ENCODE measurements at places on chromosomes 1 and 21.

DNA sequence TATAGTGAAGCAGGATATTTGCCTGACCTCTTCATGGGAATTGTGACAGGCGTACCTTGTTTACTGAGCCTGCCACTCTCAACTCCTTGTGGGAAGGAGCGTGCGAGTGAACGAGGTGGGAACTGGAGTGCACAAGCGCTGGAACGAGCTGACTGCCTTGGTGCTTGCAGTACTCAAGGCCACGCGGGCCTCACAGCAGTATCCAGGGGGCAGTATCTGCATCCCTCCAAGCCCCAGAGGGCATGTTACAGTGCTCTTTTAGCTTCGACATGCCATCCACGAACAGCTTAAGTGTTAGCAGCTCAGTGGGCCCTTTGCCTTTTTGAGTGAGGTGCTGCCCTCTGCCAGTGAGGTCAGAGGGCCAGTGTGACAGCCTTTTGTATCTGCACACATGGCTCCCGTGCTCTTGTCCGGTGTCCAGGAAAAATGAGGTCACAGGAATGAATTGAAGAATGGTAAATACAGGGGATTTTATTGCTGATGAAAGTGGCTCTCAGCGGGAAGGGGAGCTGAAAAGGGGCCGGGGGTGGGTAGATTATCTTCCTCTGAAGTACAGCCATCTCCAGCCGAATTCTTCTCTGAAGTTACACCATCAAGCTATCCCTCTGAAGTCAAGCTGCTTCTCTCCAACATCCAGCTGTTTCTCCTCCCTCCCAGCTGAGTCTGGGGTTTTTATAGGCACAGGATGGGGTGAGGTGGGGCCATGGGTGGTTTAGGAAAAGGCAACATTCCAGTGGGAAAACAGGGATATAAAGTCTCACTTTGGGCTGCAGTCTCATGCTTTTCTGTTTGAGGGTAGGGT lies 69.3 kb downstream of the EPB41 start:
- no peak for DNase-seq

GRCh38 chr1:155940993-155941844 lies at the start of gene RXFP4:
RXFP4 (plus strand) TSS chr1:155941638; CDS start chr1:155941710, 72 bp downstream.
- no peak for DNase-seq

DNA sequence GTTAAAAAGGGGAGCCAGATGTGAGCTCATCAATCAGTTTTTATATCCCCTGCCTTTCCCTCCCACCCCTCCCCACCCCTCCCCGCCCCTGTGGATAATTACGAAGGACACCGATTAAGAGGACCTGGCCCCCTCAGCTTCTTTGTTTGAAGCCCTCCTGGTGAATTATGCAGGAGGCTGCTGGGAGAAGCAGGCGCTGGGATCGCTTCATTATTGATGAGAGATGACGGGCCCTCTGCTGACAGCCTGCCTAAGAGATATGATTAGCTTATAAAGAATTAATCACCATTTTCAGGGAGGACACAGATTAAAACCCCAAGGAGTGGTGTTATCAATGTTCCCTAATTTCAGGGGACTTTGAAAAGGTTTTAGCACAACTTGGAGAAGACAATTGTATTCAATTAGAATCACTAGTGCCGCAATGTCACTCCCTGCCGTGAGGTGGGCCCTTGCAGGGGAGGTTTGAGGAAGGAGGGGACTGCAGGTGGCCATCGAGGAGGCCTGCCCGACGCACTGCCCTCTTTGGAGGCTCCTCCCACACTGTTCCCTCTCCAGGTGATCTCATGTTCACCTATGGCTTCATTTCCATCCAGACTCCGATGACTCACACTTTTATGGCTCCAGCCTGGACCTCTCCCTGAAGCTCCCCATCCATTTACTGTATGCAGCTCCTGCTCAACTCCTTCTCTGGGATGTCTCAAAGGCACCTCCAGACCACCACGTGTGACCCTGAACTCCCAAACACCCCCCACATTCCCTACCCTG lies 67.0 kb upstream of the KLHDC7A start:
- DNase-seq = no peak

GRCh38 chr1:240423246-240423924 lies 188.6 kb downstream of the GREM2 start:
- DNase-seq = no peak

DNA sequence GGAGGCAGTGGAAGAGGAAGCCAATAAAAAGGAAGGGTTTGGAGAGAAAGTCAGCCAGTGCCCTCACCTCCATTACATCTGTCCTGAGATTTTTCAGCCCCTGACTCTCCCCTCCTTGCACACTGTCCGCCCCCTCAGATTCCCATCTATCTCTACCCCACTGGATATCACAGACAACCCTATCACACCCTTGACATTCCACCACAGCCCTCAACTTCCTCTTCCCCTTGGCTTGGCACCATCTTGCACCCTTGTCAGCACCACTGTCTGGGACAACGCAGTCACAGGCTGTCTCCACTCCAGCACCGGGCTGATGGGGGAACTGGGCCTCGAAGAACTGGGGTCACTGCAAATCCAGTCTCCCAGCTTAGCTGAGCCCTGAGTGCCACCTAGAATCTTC lies 14.2 kb upstream of the PLEKHA6 start:
- DNase-seq = no peak

GRCh38 chr1:201245082-201245481 lies 38.2 kb upstream of the PKP1 start:
- no peak for DNase-seq

DNA sequence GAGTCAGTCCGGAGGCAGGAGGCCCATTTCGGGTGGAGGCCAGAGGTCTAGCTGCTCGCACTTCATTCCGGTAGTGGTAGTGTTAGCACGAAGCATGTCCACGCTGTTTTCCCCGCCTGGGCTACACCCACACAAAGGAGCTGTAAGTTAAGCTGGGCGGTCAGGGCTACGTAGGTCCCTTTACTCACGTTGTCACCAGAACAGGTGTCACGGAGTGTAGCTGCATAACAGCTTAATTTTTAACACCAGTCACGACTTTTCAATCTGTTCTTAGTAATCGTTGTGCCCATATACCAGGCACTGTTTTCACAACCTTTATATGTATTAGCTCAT lies 15.6 kb downstream of the HLX start:
- DNase-seq = no peak

Measured in CD4-positive, alpha-beta T cell treated with Interleukin-4 for 1 hour (primary cell).